ENCODE measurements at places on chromosomes 1 and 21.

DNA sequence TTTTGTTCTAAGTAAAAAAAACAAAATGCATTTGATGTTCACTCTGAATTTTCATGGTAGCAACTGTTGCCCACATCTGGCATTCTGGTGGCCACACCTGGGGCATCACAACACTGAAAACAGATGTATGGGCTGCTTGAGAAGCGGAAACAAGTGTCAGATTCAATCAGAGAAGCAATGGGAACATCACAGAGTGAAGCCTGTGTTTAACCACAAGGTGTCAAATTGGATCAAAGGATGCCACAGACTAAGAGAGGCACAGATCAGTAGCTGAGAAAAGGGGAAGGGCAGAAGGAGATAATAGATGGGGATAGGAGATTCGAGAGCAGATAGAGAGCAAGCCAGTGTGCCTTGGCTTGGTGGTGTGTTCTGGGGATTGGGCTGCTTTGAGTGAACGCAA lies 49.8 kb upstream of the MTF2 start:
- DNase-seq: no peak

GRCh38 chr1:238653693-238654321 lies 732.6 kb upstream of the CHRM3 start:
- DNase-seq: no peak

GRCh38 chr1:54927472-54928240 lies 40.7 kb upstream of the DHCR24 start:
- DNase-seq: no peak

DNA sequence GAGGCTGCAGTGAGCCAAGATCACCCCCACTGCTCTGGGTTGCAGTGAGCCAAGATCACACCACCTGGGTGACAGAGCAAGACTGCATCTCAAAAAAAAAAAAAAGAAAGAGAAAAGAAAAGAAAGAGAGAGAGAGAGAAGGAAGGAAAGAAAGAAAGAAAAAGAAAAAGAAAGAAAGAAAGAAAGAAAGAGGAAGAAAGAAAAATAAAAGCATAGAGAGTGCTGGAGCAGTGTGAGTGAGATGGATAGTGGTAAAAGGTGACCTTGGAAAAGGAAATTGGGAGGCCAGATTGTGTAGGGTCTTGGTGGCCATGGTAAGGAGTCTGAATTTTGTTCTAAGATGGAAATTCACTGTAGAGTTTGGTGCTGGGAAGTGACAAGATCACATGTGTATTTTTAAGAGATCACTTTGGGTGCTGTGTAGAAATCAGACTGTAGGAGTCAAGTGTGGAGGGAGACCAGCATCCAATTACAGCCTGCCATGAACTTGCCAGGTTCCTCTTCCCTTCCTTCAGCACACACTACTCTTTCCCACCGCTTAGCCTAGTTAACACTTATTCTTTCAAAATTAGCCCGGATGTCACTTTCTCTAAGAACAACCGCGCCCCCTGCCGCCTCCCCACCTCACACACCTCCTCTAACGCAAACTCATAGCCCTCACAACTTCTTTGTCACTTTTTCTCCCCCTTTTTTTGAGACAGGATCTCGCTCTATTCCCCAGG lies 17.9 kb downstream of the MTX1 start:
- peak; percentile 69 for DNase-seq

GRCh38 chr1:17741052-17741451 lies 14.1 kb upstream of the ACTL8 start:
- DNase-seq: no peak

DNA sequence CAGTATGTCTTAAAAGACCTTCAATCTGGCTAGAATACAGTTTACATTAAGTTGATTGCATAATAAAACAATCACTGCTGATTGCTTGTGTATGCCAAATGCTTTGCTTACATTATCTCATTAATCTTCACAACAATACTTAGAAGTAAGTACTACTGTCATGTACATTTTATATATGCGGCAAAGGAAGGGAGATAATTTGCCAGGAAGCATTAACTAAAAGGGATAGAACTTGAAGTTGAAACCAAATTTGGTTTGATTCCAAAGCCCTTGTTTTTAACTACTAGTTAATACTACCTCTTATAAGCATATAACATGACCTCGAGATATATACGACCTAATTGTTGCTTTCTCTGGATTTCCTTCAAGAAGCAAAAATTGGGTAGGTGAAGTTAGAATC lies 155.8 kb downstream of the NTMT2 start:
- DNase-seq: no peak

GRCh38 chr1:90413519-90413918 lies 303.6 kb downstream of the BARHL2 start:
- DNase-seq: no peak

GRCh38 chr1:170675865-170676264 lies 11.9 kb downstream of the PRRX1 start:
- no peak for DNase-seq

DNA sequence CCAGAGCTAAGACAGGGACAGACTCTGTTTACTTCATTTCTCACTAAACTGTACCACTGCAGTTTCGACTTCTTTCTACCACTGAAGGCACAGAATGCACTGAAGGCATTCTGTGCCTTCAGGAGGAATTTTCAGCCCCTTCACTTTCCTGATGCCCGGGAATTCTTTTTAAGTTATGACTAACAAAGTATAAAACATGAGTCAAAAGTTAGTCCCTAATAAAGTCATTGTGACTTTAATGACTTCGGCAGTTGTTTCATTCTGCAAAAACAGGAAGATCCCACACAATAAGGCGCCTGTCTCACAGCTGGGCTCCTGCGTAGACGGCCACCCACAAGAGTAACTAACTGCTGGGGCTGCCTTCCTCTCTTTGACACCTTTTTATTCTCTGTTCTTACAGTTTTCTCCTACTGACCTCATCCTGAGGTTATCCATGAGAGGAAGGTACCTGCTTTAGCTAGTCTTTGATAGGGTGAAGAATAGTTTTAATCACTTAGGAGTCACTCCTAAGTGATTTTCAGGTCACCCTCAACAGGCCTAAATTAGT lies 183.9 kb upstream of the SGIP1 start:
- DNase-seq: no peak

DNA sequence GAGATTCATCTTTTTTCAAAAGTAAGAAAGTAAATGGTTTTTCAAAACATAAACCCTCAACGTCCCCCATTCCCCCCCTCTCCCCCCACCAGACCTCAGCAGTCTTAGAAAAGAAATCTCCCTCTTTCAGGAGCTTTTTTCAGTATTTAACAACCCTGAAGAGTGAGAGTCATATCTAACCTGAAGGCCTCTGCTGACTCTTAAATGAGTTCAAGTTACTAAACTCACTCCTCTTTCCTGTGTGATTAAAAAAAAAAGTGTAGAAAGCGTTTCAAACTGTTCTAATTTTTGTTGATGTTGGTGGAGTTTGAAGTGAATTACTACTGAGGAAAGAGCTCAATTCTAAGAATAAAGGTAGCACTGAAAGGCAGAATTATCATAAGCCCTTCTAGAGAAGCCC lies 93.7 kb downstream of the VAV3 start:
- no peak for DNase-seq

- DNase-seq: no peak
These were observed 888 bp upstream of the COL18A1 start for GRCh38 chr21:45403825-45404729.

DNA sequence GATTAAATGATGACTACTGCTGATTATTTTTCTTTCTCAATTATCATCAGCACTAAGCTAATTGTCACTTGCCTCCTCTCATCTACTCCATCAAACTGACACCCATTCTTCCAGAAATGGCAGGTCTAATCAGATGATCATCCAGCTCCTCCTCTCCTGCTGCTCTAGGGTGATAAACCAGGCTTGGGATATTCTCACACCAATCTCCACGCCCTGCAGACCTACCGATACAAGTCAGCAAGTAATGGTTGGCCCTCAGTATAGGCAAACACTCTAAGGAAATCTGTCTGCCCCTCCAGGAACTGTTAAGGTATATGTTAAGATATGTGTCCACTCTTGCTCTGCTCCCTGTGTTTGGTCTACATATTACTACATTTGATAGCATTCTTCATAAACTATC lies 36.3 kb upstream of the C1orf21 start:
- no peak for DNase-seq
